Hepatic stellate cell (primary cell): ENCODE measurements at places on chromosomes 2 and 18.

GRCh38 chr2:49271060-49271606 is 116.8 kb upstream of the FSHR start:
- DNase-seq = no peak

- no peak for DNase-seq
Measured at GRCh38 chr2:216555274-216555673, 56.6 kb downstream of the RPL37A start.

DNA sequence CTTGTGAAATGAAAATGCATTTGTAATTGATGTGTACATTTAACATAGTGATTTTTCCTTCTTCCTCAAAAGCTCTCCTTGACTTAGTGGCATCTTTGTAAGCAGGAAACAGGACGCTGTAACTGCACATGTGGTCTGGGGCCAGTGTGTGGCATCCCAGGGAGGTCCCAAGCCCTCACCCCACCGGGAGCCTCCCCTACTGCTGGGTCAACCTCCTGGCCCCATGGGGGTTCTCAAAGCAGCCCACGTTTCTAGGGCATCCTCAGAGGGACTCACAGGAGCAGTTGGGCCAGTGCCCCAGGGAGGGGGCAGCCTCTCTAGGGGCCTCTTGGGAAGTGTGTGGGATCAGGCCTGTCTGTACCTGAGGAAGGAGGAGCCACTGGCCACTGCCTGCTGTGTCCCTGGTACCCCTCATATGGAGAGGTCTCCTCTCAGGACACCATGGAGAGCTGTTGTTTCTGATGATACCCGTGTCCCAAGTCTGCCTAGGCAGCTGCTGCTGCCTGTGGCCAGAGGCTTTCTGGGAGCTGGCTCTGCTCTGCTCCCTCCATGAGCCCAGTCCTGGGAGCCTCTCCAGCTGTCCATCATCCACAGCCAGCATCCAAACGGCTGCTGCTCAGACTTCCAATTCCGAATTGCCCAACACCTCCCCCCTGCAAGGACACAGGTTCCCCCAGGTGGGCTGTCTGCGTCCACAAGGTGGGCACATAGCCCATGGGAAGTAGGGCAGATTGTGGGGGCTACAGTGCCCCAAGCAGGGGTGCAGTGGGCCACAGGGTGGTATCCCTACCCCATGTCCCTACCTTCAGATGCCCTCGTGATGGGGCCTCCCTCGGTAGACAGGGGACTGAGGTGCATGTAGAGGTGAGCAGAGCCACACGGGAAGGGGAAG is 13.4 kb downstream of the ARHGEF4 start:
- DNase-seq = no peak

GRCh38 chr2:31785876-31786275 is 205.1 kb upstream of the SRD5A2 start:
- no peak for DNase-seq

DNA sequence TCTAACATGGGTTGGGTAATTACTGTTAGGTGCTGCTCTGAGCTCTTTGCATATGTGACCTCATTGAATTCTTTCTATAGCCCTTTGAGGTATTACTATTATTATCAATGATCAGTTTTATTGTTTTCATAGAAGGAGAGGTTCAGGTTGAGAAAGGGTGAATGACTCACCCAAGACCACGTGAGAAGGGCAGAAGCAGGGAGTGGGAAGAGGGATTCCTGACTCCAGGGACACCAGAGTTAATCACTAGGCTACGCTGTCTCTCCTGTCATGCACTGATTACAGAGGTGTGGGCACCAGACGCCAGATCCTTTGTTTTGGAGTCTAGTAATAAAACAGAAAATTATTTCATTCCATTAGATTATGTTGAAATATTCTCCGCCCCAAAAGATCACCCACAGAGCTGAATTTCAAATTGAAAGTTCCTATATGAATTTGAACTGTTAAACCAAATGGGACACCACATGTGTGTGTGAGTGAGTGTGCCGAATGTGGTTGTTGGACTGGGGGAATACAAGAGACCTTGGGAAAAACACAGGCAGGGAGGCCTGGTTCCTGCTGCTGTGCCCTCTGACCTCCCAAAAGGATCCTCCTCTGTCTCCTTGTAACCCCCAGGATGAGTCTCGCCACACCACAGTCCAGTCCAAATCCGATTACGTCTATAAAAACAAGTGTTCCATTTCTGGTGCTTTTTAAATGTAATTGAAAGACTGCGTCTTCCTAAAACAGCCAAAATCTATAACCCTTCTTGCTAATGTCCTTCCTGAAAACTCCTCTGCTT is 215.4 kb downstream of the ZNF521 start:
- DNase-seq = no peak

GRCh38 chr18:61998957-61999356 is 106.2 kb upstream of the RNF152 start:
- DNase-seq = peak; percentile 55

- no peak for DNase-seq
Measured at GRCh38 chr2:218540015-218540414, 28.1 kb downstream of the USP37 start.

GRCh38 chr2:120516679-120517314 is 170.9 kb downstream of the INHBB start:
- DNase-seq = peak; percentile 57

- no peak for DNase-seq
Measured at GRCh38 chr2:611519-611918, 65.7 kb downstream of the TMEM18 start.

GRCh38 chr18:58208207-58208932 is 164.3 kb downstream of the NEDD4L start:
- DNase-seq = no peak

DNA sequence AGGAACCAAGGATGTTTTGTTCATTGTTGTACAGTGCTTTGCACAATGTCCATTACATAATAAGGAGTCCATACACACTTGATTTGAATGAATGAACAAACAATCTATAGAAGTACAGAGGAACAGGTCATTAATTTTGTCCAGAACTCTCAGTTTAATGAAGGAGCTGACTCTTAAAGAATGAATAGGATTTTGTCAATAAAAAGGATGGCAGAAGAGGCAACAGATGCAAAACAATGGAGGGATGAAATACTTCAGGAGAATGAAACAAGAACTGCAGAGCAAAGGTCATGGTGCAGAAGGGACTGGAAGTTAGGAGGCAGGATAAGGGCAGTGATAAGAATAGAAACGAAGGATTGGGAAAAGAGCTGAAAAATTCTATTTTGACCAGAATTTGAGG is 28.7 kb upstream of the COL5A2 start:
- no peak for DNase-seq

- DNase-seq = no peak
Measured at GRCh38 chr2:120820263-120820952, 84.7 kb downstream of the GLI2 start.

DNA sequence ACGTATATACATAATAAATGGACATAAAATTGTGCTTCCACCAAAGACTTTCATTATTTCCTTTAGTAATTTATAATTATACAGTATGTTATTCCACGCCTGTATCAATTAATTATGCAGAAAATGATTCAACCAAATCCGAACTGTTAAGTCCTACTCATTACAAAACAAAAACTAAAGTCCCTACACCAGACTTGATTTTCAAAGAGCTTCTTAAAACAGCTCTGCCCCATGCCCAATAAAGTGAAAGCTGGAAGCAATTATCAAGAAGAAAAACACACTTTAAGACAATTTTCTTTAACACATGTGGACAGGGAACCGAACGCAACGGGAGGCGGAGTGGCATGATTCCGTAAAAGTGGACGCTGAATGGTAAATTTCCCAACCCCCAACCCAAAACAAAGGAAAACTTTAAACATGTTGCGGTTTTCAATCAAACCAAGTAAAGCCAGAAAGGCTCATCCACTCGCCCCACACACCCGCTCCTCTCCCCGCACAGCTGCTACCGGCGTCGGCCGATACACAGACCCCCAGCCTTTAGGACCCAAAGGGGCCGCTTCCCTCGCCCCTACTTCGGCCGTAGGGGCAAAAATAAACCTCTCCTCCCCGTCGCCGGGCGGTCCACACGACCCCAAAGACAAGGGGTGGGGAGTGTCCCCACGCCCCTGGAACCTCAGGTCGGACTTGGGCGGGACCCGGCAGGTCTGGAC is 705 bp downstream of the YES1 start:
- DNase-seq = no peak

DNA sequence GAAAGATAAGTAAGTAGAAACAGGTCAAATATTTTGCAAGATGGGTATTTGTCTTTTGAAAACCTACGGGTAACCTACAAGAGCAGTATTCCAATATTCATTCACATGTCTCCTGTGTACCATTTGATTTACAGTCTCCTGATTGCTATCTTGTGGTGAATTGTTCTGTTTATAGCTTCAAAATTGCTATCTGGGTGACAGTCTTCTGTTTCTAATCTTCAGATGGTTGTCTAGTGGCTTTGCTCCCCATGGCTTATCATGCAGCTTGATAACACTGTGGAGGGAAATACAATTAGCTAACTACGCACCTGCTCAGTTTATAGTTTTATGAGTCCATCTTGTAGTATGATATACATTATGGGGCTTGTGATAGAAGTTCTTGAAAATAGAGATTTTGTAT is 816.8 kb downstream of the CPS1 start:
- no peak for DNase-seq

DNA sequence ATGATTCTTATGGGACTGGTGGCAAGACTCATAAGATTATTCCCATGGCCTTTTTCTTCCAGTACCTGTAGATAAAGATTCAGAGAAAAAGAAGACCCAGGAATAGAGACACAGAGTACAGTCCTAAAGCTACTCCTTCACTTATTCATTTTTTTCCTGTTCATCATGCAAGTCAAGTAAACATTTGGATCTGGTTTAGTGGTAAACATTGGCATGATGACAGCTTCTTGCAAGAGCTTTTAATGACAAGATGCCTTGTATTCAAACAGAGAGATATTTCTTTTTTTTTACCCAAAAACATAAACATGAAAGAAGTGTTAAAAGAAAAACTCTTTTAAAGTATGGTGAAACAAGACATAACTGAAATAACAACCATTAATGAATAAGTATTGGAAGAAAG is 20.2 kb downstream of the CXCR2 start:
- no peak for DNase-seq

DNA sequence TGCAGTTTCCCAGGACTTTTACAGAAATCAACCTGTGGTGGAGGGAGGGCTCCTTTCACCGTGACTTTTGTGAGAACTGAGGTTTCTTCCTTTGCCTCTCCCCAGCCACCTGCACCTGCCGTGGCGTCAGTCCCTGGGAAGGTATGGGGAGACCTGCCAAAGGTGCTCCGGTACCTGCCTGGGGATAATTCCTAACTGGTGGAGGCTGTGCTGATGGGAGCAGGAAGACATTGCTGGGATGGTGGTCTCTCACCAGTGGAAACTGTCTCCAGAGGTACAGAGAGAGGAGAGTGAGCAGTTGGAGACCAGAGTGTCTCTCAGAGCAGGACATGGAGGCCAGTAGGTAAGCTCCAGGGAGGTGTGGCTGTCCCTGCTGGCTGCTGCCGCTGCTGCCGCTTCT is 52.6 kb downstream of the CIB4 start:
- no peak for DNase-seq

DNA sequence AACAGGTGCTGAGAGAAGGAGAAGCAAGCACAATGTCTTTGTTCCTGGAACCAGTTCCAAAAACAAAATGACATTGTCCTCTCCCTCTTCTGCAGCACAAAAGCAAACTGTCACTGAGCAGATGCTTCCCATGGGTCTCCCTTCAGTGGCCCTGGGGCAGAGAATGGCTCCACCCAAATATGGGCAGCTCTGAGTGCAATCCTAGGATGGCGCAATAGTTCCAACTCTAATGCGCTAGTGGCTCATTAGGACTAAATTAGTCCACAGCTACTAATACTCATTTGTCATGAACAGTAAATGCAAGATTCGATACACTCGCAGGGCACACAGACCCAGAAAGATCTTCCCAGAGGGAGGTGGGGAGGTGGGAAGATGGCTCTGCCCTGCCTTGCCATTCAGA is 205.2 kb upstream of the CHAC2 start:
- no peak for DNase-seq

- no peak for DNase-seq
Measured at GRCh38 chr2:55807900-55808299, 114.3 kb upstream of the PNPT1 start.

DNA sequence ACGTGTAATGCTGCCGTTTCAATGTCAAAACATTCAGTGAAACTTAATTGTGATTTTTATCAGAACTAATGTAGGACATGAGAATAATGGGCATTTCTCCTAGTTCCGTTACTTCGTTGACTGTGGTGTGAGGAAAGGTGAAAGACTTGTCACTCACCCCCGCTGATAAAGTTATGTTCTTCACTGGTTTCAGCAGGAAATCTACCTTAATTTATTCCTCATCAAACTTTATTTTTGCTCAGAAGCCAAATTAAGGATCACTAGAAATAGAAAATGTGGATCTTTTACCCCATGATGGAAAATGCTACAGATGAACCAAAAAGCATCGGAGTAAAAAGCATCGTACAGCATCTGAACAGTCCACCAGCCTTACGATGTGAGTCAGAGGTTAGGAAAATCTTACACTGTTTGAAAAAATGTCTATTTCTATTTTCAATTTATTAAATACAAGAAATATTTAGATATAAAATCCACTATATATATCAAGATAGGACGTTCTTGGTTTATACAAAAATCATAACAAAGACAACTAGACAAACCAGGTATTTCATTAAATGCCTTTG is 1.0 kb upstream of the ROCK1 start:
- peak; percentile 28 for DNase-seq

GRCh38 chr2:29114586-29114945 is 649 bp upstream of the CLIP4 start:
- no peak for DNase-seq

- no peak for DNase-seq
Measured at GRCh38 chr2:209525331-209525730, 101.5 kb downstream of the MAP2 start.

- peak; percentile 79 for DNase-seq
Measured at GRCh38 chr18:48663931-48664847, 125.4 kb downstream of the CTIF start.

GRCh38 chr2:224870341-224870740 is 154.2 kb upstream of the CCDC195 start:
- no peak for DNase-seq

DNA sequence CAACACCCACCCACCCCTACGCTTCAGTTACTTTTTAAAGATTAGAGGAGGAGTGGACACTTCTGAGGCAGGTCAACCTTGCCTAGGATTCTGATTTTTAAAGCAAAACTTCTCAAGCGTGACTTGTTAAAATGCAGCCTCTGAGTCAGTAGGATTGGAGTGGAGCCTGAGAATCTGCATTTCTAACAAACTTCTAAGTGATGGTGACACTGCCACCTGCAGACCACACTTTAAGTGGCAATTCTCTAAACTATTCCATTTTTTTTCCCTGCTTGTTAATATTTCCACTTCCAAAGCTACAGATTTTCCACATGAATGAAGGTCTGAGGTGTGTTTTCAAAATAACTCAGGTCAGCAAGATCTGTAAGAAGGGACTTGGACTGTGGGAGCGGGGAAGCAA is 171.1 kb upstream of the CCDC150 start:
- DNase-seq = no peak

GRCh38 chr2:11056614-11057013 is 98.7 kb upstream of the SLC66A3 start:
- peak; percentile 43 for DNase-seq

DNA sequence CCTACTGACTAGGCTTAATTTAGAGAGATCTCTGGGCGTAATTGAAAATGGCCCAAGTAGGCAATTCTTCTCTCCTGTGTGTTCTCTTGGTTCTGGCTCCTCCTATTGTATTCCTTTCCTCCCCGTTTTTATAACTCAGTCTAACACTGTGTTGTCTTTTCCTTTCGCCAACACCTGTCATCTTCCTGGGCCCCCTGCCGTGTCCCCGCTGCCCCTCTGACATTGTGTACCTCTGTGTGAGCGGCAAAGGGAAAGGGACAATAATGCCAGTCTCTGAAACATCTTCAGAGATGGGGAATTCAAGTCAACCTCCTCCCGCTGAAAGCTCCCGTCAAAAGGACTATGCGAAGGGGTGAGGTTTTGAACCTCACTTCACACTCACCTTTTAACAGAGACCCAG is 210.9 kb downstream of the GBX2 start:
- no peak for DNase-seq
